Tibial nerve (tissue), 4 donors: ENCODE measurements at places on chromosomes 7 and 10.

GRCh38 chr7:39248692-39249090 is 271.0 kb downstream of the POU6F2 start:
- no peak for DNase-seq

- DNase-seq: no peak
Measured at GRCh38 chr10:2487921-2488320, 579.4 kb upstream of the PFKP start.

GRCh38 chr7:68009716-68010115 is 1013.1 kb downstream of the TYW1 start:
- DNase-seq: no peak

DNA sequence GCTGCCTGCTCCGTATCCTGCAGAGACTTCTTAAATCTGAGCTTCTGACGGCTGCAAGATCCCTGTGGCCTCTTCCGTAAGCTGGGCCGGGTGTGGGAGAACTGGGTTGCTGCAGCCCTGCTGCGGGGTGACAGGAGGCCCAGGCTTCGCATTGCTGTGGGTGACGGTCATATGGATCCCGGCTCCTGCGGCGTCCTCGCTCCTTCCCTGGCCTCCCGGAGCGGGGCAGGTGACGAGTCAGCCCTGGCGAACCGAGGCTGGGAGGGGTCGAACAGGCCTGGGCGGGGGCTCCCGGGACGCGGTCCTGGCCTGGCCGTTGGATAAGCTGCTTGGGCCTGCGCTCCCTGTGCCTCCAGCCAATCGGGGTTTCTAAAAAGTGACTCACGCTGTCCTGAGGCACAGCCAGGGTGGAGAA is 7.8 kb upstream of the UBE2D1 start:
- DNase-seq: no peak

- DNase-seq: no peak
Measured at GRCh38 chr7:81533931-81534330, 235.9 kb downstream of the HGF start.

DNA sequence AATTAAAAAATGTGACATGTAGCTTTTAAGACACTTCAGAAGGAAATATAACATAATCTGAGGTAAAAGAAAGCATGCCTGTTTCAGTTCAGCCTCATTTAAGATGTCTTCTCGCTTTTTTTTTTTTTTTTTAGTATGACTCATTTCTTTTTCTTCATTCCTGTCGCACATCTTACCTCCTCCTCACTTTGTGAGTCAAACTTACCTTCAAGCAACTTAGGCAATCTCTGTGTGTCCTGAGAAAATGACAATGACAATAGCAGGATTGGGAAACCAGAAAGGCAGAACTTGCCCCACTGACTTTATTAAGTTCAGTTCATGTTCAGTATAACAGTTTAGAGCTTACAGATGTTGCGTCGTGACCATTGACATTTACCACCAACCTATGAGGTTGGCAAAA is 7.7 kb downstream of the PTN start:
- DNase-seq: no peak

GRCh38 chr7:134940729-134941128 is 45.6 kb upstream of the AGBL3 start:
- DNase-seq: no peak

DNA sequence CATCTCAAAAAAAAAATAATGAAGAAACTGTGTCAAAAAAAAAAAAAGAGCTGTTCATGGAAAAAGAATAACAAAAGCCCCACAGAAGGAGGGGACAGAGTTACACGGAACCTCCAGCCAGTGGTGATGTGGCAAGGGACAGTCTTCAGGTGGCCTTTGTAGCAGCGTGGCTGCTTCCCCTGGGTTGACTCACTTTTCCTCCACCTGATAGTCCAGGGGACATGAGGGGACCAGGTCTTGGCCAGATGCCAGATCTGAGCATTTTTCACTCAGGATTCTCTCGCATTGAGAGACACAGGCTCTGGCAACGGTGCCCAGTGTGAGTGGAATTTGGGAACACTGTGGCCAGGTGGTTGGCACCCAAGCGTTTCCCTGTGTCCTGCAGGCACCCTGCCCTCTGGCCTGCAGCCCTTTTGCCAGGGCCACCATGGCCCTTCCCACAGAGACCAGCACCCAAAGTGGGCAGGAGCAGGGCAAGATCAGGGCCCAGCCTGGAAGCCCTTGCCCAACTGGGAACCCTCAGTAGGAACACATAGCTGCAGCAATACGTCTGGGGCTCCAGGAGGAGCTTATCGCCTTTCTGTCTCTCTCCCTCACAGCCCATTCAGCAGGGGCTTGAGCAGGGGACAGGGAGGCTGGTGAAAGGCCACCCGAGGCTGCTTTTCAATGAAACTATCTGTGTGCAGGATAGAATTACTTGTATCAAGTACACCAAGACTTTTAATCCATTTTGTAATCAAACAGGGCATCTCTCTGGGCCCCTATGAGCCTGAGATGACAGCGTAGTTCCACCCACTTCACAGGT is 159.1 kb downstream of the UBE2H start:
- DNase-seq: no peak

- no peak for DNase-seq
Measured at GRCh38 chr7:132574223-132574622, 2.0 kb downstream of the PLXNA4 start.

DNA sequence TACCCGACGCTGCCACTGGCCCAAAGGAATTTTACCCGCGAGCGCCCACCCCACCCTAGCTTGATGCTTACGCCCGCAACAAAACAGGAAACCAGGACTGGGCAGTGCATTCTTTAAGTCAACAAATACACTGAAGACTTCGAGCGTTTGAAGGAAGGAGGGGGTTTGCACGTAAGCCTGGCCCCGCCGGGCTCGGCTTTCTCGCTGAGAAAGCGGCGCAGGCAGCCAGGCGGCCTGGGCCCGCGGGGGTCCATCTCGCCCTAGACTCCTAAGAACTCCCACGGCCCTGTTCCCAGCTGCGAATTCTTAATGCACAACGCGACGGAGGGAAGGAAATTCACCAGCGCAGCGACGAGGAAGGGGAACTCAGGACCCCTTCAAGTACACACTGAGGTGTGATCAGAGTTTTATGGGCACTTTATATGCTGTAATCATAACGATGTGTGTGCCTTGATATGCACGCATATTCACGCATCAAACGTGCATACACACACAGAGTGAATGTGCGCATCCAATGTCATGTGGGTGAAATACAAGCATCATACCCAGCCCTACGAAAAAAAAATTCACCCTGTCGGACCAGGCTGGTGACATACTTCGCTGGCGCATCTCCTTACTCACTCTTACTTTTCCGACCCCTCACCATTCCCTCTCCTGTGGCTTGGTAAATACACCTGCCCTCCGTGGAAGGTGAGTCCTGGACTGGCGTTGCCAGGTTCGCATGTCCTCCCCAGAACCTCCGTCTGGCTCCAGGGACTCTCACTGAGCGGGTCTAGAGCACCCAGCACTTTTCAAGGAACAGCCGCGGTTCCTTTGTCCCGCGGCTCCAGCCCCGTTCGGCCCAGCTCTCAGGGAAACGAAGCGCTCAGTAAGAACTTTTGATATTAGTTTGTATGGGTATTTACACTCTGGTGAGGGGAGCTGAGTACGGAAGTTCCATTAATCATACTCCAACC is 5.7 kb upstream of the HOXA13 start:
- DNase-seq: no peak
